ENCODE measurements at places on chromosomes 5 and 9.

GRCh38 chr9:109708451-109708945 is 71.5 kb upstream of the PALM2AKAP2 start:
- no peak for DNase-seq

GRCh38 chr5:14842117-14842516 is 29.5 kb downstream of the ANKH start:
- DNase-seq, result no peak

DNA sequence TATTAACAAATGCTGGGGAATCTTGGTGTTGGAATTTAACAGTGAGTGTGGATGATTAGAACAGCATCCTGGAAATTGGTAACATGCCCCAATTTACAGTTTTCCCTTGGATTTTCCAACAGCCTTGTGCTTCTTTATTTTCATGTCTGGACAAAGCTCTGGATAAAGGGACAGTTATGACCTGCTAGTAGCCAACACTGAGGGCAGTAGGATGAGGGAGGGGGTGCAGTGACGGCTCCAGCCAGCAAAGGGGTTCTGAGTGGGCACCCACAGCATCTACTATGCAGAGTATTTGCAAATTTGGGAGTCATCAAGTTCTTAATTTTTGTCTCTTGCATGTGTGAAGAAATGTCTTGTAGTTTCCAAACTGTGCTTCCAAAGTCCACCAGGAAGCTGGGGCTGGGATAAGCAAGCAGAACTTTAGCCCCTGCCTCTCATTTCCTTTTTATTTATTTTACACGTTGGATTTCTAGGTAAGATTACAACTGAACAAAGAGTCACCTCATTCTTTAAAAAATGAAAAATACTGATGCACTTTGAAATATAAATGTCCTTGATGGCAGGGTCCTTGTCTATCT is 63.0 kb upstream of the SELENOP start:
- DNase-seq, result no peak

GRCh38 chr5:89011778-89012711 is 129.1 kb upstream of the MEF2C start:
- no peak for DNase-seq

DNA sequence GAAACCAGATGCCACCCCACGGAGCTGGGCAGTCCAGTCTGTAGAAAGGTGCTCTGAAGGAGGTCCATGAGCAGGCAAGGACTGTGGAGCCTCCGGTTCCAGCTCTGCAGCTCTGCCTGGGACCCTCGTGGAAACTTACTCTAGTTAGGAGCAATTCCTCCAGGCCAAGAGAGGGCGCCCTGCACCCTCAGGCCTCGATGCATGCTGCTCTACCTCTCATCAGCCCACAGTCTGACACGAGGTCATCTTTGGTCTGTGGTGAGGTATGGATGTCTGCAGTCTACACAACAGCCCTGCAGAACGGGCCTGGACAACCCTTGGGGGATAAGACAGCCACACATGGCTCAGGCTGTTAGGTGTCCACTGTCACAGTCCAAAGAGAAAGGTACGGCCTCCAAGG is 50.6 kb upstream of the UBTD2 start:
- peak; percentile 43 for DNase-seq

- DNase-seq, result no peak
These were observed 24.0 kb upstream of the KLF9 start for GRCh38 chr9:70438341-70438928.

GRCh38 chr5:1212881-1213280 is 11.5 kb downstream of the SLC6A19 start:
- no peak for DNase-seq

- DNase-seq, result no peak
These were observed 403.5 kb upstream of the TYRP1 start for GRCh38 chr9:12289711-12290110.

DNA sequence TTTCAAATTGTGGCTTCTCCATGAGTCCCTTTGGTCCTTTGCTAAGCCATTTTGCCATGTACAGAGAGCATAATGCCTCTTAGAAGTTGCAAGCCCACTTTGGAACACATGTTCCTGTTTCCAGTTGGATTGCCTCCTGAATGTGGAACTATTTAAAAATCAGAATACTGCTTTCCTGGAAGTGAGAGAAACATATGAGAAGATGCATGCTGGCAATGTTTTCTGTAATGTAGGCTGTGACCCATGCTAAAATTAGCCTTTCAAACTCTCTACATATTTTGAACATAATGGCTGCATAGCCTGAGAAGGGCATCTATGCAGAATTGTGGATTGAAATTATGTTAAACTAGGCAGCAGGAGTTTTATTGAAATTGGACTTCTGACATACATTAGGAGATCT is 175.5 kb upstream of the PAPPA start:
- no peak for DNase-seq

DNA sequence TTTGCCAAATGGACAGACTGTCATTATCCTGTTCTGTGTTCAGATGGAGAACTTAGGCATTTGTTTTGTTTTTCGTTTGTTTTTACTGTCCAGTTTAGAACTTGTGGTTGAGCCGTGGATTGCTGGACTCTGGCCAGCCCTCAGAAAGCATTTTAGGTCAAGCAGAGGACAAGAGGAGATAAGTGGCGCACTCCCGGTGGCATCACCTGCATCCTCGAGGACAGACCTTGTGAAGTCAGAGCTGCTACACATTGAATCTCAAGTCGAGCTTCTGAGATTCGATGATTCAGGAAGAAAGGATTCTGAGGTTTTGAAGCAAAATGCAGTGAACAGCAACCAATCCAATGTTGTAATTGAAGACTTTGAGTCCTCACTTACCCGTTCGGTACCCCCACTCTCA is 8.9 kb downstream of the MTRR start:
- DNase-seq, result no peak

- DNase-seq, result no peak
These were observed 50.9 kb upstream of the SUSD3 start for GRCh38 chr9:93007529-93008058.

DNA sequence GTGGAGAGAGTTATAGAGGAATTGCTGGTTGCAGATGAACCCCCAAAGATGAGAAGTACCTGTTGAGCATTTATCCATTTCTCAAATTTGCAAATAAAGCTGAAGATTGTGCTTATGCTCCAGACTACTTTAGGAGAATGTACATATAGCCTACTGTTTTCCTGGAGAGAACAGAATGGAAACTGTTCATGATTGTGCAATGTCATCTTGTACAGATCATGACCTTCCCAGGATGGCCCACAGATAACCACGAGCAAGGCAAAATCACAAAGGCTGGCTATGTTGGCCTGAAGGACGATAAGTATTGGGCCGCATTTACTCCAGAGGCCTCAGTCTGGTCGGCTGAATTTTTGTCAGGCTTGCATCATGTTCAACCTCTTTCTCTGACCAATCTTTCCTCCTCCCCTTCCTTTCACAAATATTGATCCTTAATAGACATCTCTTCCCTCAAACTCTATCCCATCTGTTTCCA is 28.5 kb upstream of the RICTOR start:
- DNase-seq, result no peak

DNA sequence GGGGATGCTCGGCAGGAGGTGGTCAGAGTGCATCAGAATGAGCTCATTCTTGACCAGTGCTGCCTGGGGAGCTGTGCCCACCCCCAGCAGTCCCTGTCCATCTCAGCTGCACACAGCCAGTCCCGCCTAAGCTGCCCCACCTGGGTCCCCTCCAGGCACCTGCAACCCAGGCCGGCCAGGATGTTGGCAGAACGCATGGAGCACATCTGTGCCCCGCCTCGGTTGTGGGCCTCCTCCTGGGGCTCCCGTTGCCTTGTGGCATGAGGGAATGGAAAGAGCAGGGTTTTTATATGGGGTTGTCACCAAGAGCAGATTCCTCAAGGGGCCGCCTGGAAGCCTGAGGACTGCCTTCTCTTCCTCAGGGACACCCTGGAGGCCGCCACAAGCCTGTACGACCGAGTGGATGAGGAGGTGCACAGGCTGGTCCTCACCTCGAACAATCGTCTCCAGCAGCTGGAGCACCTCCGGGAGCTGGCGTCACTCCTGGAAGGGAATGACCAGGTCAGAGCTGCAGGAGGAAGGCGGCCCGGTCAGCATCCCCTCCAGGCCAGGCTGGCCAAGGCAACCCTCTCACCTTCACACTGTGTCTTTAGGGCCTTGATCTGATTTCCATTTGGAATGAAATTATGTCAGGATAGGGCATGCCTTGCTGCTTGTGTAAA is 34.8 kb upstream of the LRRC14B start:
- DNase-seq, result no peak

GRCh38 chr9:135759676-135760300 is 57.8 kb downstream of the KCNT1 start:
- no peak for DNase-seq

DNA sequence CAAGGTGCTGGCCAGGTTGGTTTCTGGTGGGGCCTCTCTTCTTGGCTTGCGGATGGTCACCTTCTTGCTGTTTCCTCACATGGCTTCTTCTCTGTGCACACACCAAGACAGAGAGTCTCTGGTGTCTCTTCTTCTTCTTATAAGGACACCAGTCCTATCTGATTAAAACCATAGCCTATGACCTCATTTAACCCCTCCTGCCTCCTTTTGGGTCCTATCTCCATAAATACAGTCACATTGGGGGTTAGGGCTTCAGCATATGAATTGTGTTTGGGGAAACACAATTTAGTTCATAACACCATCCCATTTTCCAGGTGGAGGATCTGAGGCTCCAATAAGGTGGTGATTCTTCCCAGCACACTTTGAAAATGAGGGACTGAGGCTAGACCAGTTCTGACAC is 80.4 kb downstream of the SPRY4 start:
- DNase-seq, result no peak

DNA sequence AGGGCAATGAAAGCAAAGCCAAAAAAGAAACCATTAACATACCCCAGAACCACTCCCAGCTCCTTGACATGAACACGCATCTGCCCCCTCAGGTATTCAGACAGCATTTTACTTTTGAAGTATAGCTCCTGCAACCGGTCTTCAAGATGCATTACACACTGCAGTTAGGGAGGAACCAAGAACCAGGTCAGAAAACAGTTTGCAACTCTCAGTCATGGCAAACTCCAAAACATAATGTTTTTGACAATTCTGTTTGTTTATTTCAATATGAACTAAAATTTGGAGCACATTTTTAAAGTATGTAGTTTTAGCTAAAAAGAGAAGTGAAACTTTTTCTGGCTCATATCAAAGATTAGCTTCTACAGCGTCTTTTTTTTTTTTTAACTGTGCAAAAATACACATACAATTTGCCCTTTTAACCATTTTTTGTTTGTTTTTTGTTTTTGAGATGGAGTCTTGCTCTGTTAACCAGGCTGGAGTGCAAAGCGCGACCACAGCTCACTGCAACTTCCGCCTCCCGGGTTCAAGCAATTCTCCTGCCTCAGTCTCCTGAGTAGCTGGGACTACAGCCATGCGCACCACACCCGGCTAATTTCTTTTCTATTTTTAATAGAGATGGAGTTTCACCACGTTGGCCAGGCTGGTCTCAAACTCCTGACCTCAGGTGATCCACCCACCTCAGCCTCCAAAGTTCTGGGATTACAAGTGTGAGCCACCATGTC is 12.2 kb upstream of the RAPGEF6 start:
- DNase-seq, result no peak

DNA sequence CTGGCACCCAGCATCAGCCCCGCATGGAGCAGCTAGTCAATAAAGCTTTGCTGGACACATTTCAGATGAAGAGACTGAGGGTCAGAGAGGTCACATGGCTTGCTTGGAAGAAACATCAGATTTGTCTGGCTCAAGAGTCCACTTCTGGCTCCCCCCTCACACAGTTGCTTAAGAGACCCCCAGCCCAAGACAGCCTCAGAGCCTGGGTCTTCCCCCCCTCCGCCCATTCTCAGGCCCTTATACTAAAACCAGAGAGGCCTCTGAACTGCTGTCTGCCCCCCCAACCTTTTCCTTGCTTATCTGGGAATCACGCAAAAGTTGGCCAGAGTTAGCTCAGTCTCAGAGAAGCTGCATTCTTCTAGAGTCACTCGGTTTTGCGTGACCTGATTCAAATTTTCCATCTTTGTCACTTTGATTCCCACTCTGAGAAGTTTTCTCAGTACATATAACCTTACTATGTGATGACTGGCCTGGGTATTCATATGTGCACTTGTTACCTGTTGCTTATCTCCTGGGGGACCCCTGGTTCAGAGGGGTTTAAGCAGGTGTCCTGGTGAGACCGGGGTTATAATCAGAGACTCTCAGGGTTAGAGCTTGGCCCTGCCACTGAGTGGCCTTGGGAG is 145.4 kb upstream of the IER5L start:
- no peak for DNase-seq

DNA sequence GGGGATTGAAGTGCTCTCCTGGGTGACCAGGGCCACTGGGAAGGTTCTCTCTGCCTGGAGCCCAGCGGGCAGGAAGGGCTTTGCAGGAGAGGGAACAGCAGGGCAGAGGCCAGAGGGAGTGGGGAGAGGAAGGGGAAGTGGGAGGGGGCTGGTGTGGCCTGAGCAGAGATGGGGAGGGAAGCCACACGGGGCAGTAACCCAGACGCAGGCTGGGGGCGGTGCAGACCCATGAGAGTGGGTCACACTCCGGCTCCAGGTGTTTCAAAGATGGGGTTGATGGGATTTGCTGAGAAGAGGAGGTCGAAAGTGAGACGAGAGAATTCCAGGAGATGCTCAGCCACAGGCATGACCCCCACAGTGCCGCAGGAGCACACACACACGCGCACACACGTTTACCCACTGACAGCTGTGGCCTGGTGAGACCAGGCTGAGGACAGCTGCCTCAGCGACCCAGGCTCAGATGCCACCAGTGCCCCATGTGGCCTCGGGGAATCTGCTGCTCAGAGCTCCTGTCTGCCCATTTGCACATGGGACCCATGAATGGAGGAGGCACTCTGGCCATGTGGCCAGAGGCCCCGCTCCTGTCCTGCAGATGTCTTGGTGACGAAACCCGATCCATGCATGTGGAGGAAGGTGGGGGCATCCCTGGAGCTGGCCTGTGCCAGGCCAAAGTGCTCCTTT is 32.7 kb upstream of the FCN2 start:
- no peak for DNase-seq

- no peak for DNase-seq
These were observed 42.6 kb downstream of the GCNT4 start for GRCh38 chr5:75009556-75010345.

- no peak for DNase-seq
These were observed 25.9 kb upstream of the PTAR1 start for GRCh38 chr9:69785757-69786156.

DNA sequence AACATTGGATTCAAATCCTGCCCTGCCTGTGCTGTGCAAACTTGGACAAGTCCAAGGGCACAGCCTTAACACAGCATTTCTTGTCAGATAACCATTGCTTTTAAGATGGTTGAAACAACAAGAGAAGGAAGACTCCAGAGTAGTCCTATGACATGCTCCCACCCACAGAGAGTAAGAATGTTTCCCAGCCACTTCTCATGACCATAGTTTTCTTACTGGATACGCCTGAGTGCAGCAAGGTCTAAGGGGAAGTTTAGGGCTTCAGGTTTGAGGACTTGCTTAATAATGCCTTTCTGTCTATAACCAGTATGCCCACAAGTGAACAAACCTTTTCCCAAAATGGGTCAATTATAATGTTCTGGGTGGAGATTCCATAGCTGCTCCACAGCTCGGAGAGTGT is 126.4 kb downstream of the SLF1 start:
- DNase-seq, result no peak

- DNase-seq, result no peak
These were observed 79.8 kb downstream of the MAT2B start for GRCh38 chr5:163585206-163585605.

GRCh38 chr9:33228606-33229005 is 11.4 kb upstream of the SPINK4 start:
- DNase-seq, result no peak

- no peak for DNase-seq
These were observed 16.8 kb upstream of the NSD1 start for GRCh38 chr5:177116631-177117373.

GRCh38 chr9:101791938-101792337 is 53.5 kb upstream of the GRIN3A start:
- DNase-seq, result peak; percentile 9

GRCh38 chr9:99002706-99003105 is 59.0 kb downstream of the COL15A1 start:
- no peak for DNase-seq
